ENCODE measurements at places on chromosomes 4 and X. TPM values are rescaled to one million over a fixed set of nuclear protein-coding genes. Genes with fewer than 3 reads are reported as not detected.

VMA21 gene
- total RNA-seq, result 51.1 TPM

NPY1R gene
- total RNA-seq, result not detected

GRCh38 chr4:85806334-85806733 is 331.4 kb downstream of the ARHGAP24 start:
- peak; percentile 51 for DNase-seq

MAGEA4 gene
- not detected for total RNA-seq

DNA sequence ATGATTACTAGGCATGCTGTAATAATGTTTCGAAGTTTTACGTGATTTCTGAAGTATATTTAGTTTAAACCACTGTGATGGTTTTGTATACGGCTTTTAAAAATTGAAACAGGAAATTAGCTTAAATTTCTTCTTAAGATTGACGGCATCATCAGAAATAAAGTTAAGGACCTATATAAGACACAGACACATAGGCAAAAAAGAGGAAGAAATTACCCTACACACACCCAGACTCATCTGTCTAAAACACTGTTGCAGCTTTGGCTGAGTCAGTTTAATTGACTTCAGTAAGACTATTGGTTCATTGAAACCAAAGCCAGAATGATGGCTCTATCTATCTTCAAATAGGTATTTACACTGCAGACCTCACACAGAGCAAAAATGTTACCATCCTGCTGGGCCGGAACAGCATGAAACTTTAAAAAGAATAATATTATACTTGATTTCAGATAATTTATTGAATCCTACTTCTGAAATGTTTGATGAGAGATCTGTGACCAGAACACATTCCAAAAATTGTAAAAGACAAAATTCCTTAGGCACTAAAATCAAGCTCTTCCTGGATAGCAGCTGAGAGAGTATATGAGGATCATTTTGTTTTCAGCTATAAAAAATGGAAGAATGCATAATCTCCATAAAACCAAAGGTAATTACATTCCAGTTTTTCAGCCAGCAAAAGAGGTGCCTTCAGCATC is 4.5 kb downstream of the HHIP start:
- DNase-seq, result no peak

TMLHE gene
- 17.4 TPM for total RNA-seq

DNA sequence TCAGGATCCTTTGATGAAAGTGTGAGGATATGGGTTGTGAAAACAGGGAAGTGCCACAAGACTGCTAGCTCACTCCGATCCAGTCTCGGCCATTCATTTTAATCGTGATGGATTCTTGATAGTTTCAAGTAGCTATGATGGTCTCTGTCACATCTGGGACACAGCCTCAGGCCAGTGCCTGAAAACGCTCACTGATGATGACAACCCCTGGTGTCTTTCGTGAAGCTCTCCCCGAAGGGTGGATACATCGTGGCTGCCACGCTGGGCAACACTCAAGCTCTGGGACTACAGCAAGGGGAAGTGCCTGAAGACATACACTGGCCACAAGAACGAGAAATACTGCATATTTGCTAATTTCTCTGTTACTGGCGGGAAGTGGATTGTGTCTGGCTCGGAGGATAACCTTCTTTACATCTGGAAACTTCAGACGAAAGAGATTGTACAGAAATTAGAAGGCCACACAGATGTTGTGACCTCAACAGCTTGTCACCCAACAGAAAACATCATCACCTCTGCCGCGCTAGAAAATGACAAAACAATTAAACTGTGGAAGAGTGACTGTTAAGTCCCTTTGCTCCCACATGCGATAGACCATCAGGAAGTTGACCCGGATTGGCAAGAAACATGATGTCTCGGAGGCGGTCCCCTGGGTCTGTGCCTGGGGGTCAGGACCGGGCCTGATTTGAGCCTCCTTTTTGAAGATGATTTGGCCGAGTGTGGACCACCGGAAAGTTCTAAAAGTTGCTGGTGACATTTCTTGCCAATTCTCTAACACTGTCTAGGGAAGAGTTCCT is 22.2 kb downstream of the LIAS start:
- DNase-seq, result no peak

DNA sequence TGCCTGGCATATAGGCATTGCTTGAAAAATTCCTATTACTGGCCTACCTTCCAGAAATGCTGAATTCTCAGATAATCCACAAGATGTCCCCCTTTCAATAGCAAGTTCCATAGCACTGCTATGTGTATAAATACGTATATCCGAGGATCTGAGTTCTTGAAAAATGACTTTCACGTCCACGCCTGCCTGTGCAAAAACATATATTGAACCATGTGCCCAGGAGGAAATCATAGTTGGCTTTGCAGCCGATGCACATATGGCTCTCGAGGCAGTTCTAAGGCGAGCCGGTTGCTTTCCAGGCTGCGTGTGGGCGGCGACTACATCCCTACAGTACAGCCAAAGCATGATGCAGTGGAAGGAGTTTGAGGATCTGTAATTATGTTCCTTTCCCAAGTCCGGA is 55.4 kb upstream of the ESX1 start:
- peak; percentile 7 for DNase-seq

GRCh38 chr4:162170509-162170908 is 6.7 kb upstream of the FSTL5 start:
- DNase-seq, result no peak

EDA2R gene
- 34.5 TPM for total RNA-seq

All from myocyte (in vitro differentiated cells).